ENCODE measurements at places on chromosomes 3 and 15.

DNA sequence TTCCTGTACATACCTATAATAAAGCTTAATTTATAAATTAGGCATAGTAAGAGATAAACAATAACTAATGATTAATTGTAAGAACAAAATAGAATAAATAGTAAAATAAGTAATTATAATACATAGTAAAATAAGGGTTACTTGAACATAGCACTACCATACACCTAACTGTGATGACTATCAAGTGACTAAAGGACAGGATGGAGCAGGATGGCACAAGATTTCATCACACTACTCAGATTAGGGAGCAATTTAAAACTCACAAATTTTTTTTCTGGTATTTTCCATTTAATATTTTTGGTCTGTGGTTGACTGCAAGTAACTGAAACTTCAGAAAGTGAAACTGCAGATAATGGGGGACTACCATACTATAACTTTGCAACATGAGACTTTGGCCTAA is 14.8 kb downstream of the RFX7 start:
- DNase-seq, result no peak

- DNase-seq, result no peak
Measured at GRCh38 chr3:37456270-37456708, 281.9 kb upstream of the LRRFIP2 start.

DNA sequence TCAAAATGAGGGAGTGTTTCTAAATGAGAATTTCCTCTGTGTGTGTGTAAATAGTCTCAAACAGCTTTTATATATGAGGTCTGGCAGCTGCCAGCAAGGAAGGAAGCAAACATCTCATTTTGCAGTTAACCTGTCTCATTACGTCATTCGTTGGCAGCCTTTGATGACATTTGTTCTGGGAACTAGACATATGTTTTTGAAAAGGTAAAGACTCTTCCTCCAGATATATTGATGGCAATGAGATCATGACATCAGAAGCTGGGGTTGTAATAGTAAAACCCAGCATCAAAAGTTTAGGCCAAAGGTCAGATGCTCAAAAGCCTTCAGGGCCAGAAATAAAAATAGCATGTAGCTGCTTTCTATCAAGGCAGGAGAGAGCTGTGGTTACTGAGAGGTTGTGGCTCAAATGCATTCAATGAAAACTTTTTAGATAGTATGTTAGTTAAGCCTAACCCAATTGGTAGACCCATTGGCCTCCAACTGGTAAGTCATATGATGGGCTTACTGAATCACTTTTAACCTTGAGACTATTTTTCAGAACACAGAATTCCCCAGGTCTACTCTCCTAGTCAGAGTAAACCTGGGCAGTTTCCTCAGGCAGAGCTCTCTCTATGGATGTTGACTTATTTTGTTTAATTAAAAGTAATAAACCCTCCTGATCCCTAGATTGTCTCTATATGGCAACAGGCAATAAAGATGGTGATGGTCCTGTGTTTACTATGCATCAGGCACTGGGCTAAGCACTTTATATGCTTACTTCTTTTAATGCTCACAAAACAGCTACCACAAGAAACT is 386.5 kb upstream of the CFAP20DC start:
- DNase-seq, result no peak

- DNase-seq, result no peak
Measured at GRCh38 chr3:9455596-9456131, 58.2 kb downstream of the SETD5 start.

DNA sequence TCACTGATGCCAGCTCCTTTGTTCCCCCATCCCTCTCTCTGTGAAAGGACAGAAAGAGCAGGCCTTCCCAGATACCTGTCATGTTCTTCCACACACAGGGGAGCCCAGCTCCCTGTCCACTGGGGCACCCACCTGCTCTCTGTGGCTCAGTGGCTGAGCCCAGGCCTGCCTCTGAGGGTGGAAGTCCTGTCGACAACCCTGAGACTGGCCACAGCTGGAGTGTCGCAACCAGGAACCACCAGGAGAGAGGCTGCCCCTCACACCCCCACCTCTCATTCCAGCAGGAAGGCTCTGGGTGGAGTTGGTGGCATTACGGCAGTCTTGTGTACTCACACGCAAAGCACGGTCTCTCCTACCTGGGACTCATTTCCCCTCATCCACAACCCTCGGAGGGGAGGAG is 66.3 kb downstream of the MEGF11 start:
- DNase-seq, result no peak

GRCh38 chr15:68439506-68439905 is 7.5 kb upstream of the ITGA11 start:
- no peak for DNase-seq
